Activated naive CD8-positive, alpha-beta T cell treated with anti-CD3 and anti-CD28 coated beads, Interleukin-2, amount 50 U/mL, for 24 hours (primary cell): ENCODE measurements at places on chromosomes 11 and 22.

DNA sequence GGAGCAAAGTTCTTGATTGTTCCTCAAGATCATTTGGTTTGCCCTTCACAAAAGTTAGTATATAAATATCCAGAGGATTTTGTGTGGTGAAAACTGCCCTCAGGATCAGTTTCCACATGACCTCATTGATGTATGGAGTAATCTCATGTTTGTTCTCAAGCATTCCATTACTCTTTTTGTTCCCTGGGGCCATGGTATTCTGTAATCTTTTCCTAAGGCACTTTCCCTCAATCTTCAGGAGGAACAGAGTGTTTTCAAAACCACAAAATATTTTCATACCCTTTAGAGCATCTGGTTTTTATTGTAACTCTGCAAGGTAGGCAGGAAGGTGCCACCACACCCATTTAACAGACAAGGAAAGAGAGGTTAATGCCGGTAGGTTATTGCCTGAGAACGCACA is 99.6 kb downstream of the FAM181B start:
- DNase-seq, result no peak

DNA sequence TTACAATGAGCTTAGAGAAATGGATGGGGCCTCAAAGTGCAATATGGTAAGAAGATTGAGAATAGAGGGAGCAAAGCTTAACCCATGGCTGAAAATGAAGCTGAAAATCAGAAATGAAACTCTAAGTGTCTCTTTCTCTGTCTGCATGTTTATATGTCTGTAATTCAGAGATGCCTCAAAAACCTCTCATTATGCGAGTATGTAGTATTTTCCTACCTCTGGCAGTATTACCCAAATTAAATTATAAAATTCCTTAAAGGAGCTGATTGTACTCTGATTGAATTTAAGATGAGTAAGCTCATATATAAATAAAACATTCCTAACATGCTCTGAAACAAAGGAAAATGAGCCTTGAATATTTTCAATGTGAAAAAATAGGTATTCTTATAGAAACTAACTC is 39.8 kb upstream of the PRSS23 start:
- no peak for DNase-seq

DNA sequence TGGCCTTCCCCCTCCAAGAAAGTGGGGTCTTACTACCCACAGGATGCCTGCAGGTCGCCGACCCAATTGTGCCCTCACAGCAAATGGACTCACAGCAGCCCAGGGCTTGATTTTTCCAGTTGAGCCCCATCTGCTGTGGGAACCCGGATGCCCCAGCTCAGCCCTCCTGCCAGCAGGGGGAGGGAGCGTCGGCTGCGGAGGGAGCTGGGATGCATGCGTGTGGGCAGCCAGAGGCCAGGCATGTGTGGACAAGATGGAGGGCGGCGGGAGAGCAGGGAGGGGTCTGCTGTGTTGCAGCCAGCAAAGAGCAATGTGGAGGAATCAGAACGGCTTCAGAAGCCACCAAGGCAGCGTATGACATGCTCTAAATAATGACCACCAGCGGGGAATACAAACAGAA is 41.0 kb upstream of the EIF3D start:
- DNase-seq, result no peak

GRCh38 chr11:127233998-127234397 is 233.4 kb upstream of the KIRREL3 start:
- DNase-seq, result no peak

- no peak for DNase-seq
Observed at GRCh38 chr22:18031695-18032454, 7.5 kb upstream of the MICAL3 start.

GRCh38 chr11:119942583-119943297 is 195.2 kb downstream of the TRIM29 start:
- DNase-seq, result no peak

GRCh38 chr11:74815966-74816365 is 67.3 kb downstream of the RNF169 start:
- no peak for DNase-seq

- DNase-seq, result no peak
Observed at GRCh38 chr11:110903830-110904229, 191.6 kb upstream of the ARHGAP20 start.

DNA sequence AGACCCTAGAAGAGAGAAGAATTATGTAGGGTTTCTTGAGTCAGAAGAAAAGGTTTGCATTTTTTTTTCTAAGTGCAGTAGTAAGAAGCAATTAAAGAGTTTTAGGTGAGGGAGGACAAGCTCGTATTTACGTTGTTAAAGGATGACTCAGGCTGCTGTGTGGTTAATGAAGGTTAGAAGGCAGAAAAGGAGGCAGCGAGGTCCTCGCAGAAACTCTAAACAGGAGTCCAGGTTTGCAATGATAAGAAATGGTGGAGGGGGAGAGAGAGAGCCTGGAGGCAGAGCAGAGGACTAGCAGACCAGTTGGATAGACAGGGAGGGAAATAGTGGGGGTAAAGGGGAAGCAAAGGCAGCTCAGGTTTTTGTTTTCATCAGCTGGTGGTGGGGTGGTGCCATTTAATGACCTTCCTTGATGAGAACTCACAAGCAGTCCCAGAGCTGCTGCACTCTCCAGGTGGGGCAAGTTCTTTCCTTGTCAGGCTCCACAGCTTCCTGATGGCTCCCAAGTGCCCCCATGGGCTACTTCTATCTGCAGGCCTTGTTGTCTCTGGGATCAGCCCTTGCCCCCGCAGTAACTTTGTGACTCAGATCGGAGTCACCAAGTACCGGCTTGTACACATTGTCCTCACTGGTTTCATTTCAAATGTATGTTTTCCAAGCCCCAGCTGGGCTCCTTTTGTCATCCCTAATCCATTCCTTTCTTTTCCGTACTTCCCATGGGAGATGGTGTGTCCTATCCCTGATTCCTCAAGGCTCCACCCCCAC is 8.3 kb upstream of the INSC start:
- DNase-seq, result no peak

DNA sequence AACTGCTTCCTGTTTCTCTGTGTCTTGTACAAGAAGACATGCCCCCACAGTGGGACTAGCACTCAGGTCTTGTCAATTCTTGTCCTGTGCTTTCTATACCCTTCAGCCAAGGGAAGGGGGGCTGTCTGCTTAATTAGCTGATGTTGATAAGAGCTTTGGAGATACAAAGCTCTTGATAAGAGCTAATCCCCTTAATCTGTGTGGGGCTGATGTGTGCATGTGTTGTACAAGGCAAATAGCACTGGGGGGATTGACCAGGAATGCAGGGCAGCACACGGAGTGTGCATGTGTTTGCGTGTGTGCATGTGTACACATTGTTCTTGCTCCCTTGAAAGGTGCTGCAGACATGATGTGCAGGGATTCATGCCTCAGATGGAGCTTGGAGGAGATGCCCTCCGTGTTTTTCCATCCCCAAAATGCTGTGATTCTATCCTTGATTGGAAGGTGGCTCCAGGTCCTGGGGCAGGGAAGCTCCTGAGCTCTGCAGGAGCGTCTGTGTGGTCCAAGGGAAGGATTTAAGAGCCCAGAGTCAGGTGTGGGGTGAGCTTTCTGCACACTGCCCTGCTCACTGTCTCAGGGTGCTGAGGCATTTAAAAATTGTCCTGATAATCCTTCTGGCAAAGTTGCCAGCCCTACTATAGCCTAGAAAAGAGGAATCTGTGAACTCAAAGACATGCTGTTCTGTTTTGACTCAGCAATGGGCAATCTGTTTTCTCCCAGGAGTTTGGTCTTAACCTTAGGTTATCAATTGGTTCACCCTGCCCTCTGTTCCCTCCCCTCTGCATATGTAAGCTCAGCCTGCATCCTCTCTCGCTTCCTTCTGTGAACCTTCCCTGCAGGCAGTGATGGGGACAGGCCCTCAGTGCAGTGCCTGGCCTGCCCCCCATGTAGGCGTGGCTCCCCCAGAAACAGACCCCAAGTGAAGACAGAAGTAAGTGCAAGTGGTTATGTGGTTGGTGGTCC is 102.0 kb downstream of the GRIK4 start:
- no peak for DNase-seq

DNA sequence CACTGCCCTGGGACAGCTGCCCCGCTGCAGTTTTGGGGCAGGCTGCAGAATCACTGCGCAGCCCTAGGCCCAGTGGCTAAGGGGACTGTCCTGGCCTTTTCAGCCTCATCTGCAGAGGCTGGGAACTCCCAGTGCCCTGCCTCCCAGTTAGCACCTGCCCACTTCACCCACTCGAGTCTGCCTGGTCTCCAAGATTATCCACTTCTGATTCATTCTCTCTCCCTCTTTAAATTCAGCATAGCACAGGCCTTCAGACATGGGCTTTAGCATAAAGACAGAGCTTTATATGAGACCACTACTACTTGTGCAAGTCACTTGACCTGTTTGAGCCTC is 8.9 kb downstream of the DAGLA start:
- no peak for DNase-seq

GRCh38 chr11:67504950-67505581 is at the start of gene PITPNM1:
TSS of gene PITPNM1 (minus strand) at chr11:67505363. CDS start at chr11:67504180, 1,183 bp downstream.
- peak; percentile 89 for DNase-seq

DNA sequence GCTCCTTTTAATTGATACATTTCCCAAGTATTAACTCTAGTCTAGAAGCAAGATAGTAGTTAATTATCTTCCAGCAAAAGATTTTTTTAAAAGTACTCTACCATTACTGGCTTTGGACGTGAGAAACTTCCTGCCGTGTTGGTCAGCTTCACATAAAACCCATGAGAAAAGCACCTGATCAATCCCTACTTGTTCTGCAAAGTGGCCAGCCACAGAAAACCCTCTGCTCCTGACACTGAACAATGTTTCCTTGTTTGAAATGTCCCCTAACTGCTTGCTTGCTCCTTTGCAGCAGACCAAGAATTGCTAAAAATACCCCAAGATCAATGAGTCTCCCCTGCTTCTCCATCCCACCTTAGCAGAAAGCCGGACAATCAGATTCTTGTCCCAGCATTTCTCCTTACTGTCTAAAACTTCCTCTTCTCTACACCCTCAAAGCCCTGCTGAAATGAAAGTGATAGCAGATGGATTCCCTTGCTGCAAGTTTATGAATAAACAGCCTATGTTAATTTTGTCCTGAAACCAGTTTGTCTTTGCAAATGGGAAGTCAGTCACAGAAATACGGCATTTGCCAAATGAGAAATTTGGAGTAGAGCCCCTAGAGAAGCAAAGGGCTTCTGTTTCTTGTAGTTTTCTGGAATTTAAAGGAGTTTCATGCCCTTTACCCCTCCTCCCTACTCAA is 207.1 kb upstream of the ARHGAP20 start:
- DNase-seq, result no peak

DNA sequence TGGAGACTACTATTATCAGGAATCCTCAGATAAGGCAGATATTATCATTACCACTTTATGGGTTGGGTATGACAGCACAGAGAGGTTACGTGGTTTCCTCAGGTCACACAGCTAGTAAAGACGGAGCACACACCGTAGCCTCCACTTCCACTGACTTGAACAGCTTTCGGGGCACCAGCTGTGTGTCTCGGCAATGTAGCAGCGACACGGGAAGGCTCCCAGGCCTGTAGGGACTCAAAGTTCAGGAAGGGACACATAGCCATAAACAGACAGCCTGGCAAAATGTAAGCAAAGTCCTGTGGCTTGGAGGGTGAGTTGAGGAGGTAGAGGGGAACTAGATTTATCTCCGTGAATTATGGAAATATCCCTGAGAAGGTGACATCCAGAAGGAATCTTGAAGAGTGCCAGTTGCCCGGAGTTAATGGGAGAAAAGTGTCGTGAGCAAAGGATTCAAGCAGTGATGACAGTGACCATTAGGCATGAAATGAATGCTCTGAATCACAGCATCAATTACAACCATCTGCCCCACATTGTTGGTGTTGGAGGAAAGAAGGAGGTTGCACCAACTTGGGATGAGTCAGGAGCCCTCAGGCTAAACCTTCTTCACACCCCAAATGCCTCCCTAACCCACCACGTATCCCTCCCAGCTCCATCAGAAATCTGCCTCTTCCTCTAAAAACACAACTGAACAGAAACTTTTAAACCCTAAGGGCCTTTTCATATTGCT is 106.7 kb upstream of the ASPHD2 start:
- DNase-seq, result no peak
